ENCODE measurements at places on chromosomes 1 and 21. TPM values are rescaled to one million over a fixed set of nuclear protein-coding genes. Genes with fewer than 3 reads are reported as not detected.

TRNP1 gene
- total RNA-seq: not detected

THEM5 gene
- not detected for total RNA-seq

DNA sequence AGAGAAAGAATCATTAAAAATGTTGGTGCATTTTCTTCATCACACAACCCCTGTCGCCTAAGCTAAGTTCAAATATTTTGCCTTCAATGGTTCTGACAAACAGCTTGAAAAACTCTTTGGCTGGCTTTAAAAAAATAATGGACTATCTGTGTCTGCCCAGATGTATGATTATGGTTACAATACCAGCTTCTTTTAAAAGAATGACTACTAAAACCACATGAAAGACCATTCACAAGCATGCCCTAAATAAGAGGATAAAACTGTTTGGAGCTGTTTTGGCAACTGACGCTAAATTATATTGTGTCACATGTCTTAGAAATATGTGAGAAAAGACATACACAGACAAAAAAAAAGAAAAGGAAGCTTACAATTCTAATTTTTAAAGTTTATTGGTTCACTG lies 23.7 kb upstream of the PLPPR4 start:
- DNase-seq: no peak
- no peak overlapping the region for H3K4me3 ChIP-seq
- no peaks in the 10 kb centered on the region for H3K36me3 ChIP-seq
- no peaks in the 10 kb centered on the region for H3K4me1 ChIP-seq

GRCh38 chr1:77341195-77341594 lies 59.4 kb downstream of the AK5 start:
- H3K36me3 ChIP-seq: no peaks in the 10 kb centered on the region
- no peaks in the 10 kb centered on the region for H3K4me1 ChIP-seq
- H3K4me3 ChIP-seq: no peak overlapping the region
- H3K27me3 ChIP-seq: no peaks in the 10 kb centered on the region
- no peak overlapping the region for H3K27ac ChIP-seq

DNA sequence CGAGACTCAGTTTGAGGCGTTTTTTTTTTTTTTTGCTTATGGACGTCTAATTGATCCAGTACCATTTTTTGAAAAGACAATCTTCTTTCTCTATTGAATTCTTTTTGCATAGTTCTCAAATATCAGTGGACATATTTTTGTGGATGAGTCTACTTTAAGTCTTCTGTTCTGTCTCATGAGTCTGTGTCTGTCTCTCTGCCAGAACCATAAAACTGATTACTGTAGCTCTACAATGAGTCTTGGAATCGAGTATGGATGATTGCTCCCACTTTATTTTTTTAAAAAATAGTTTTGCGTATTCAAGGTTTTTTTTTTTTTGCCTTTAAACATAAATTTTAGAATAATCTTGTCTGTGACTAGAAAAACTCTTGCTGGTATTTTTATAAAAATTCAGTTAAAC lies 323.5 kb downstream of the ZNF326 start:
- H3K4me3 ChIP-seq: no peak overlapping the region
- no peak for DNase-seq
- H3K27me3 ChIP-seq: peaks cover 4% of the 10 kb centered on the region
- no peaks in the 10 kb centered on the region for H3K36me3 ChIP-seq
- no peaks in the 10 kb centered on the region for H3K4me1 ChIP-seq

DNA sequence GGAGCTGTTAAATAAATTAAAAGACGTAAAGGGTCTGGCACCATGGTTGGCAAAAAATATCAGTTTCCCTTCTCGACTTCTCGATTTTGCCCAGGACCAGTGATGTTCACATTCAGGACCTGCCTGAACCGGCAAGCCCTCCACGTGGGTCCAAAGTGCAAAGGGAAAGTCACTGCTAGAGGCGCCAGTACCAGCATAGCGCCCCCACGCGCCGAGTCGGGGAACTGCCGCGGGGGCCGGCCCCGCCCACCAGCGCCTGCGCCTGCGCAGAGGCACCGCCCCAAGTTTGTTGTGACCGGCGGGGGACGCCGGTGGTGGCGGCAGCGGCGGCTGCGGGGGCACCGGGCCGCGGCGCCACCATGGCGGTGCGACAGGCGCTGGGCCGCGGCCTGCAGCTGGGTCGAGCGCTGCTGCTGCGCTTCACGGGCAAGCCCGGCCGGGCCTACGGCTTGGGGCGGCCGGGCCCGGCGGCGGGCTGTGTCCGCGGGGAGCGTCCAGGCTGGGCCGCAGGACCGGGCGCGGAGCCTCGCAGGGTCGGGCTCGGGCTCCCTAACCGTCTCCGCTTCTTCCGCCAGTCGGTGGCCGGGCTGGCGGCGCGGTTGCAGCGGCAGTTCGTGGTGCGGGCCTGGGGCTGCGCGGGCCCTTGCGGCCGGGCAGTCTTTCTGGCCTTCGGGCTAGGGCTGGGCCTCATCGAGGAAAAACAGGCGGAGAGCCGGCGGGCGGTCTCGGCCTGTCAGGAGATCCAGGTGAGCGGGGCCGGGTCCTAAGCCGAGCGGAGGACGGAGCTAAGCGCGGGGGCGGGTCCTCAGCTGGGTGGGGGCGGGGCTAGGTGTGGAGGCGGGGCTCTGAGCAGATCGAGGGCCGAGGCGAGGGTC lies at the start of gene PINK1:
PINK1 (plus strand) TSS at position 269 of the 875 bp plus-strand sequence; CDS start at position 360, 91 bp downstream.
- DNase-seq: peak; percentile 85
- H3K27ac ChIP-seq: peak within 1 kb of the TSS; percentile 34
- H3K4me3 ChIP-seq: peak within 1 kb of the TSS; percentile 80

- peaks cover 23% of the 10 kb centered on the region for H3K36me3 ChIP-seq
- H3K4me3 ChIP-seq: no peak overlapping the region
- H3K4me1 ChIP-seq: peaks cover 42% of the 10 kb centered on the region
- no peak overlapping the region for H3K27ac ChIP-seq
- no peaks in the 10 kb centered on the region for H3K27me3 ChIP-seq
These were observed 5.7 kb downstream of the BCL2L15 start for GRCh38 chr1:113881661-113882060.
